ENCODE measurements at places on chromosomes 1 and 21.

- no peaks in the 10 kb centered on the region for H3K4me1 ChIP-seq
- no peaks in the 10 kb centered on the region for H3K27me3 ChIP-seq
- H3K36me3 ChIP-seq = no peaks in the 10 kb centered on the region
- H3K4me3 ChIP-seq = no peak overlapping the region
Measured at GRCh38 chr1:170414989-170415709, 116.8 kb upstream of the GORAB start.

GRCh38 chr1:240577095-240577494 is 34.9 kb downstream of the GREM2 start:
- no peaks in the 10 kb centered on the region for H3K36me3 ChIP-seq
- DNase-seq = no peak
- no peaks in the 10 kb centered on the region for H3K27me3 ChIP-seq
- no peak overlapping the region for H3K4me3 ChIP-seq

- H3K27me3 ChIP-seq = no peaks in the 10 kb centered on the region
- DNase-seq = peak; percentile 52
- no peak overlapping the region for H3K4me3 ChIP-seq
Measured at GRCh38 chr21:34630536-34631143, 15.7 kb upstream of the RCAN1 start.

- no peak overlapping the region for H3K27ac ChIP-seq
- no peaks in the 10 kb centered on the region for H3K4me1 ChIP-seq
- H3K27me3 ChIP-seq = no peaks in the 10 kb centered on the region
- H3K4me3 ChIP-seq = no peak overlapping the region
Measured at GRCh38 chr1:172894349-172895049, 156.2 kb downstream of the TNFSF18 start.
